EL (cell line): ENCODE measurements at places on chromosomes 3 and 15.

GRCh38 chr3:107716734-107717133 is 194.0 kb downstream of the BBX start:
- DNase-seq, result no peak

DNA sequence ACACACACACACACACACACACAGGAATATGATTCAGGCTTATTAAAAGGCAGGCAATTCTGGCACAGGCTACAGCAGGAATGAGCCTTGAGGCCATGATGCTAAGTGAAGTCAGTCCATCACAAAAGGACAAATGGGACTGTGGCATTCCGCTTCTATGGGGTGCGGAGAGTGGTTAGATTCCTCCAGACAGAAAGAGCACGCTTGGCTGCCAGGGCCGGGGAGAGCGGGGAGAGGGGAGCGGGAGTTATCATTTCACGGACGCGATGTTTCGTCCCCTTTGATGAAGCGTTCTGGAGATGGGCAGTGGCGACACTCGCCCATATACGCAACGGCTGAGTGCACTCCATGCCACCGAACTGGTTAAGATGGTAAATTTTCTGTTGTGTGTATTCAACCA is 58.5 kb upstream of the FAM174B start:
- DNase-seq, result peak; percentile 49

- no peak for DNase-seq
Measured at GRCh38 chr3:123803521-123803920, 80.6 kb downstream of the MYLK start.

GRCh38 chr3:131702146-131702545 is 199.4 kb upstream of the MRPL3 start:
- peak; percentile 50 for DNase-seq

GRCh38 chr3:197174927-197175326 is 123.5 kb downstream of the DLG1 start:
- no peak for DNase-seq
